ENCODE measurements at places on chromosomes 16 and 17. TPM values are rescaled to one million over a fixed set of nuclear protein-coding genes. Genes with fewer than 3 reads are reported as not detected.

USP6 gene
- 0.04 TPM for total RNA-seq

GNG13 gene
- total RNA-seq, result not detected

WFIKKN2 gene
- not detected for total RNA-seq

XAF1 gene
- not detected for total RNA-seq

HBM gene
- not detected for total RNA-seq

AHSP gene
- total RNA-seq, result not detected

CCL18 gene
- not detected for total RNA-seq

DHRS7C gene
- not detected for total RNA-seq

CCDC144A gene
- total RNA-seq, result 1.3 TPM

CACNG3 gene
- total RNA-seq, result not detected

NRN1L gene
- total RNA-seq, result 0.33 TPM

SPECC1 gene
- 44.6 TPM for total RNA-seq

PRKCB gene
- 0.25 TPM for total RNA-seq

EVI2B gene
- not detected for total RNA-seq

LITAFD gene
- total RNA-seq, result not detected

TMEM88 gene
- 0.45 TPM for total RNA-seq

ATXN1L gene
- 15.2 TPM for total RNA-seq

ZFPM1 gene
- total RNA-seq, result 6.7 TPM

SCGB1C2 gene
- total RNA-seq, result not detected

ZNF597 gene
- total RNA-seq, result 0.85 TPM

ZNF276 gene
- 16.9 TPM for total RNA-seq

SCIMP gene
- total RNA-seq, result not detected

AATK gene
- total RNA-seq, result 0.17 TPM

KRTAP3-2 gene
- not detected for total RNA-seq

BCO1 gene
- total RNA-seq, result 1.2 TPM

CBLN1 gene
- not detected for total RNA-seq

TEX14 gene
- 0.21 TPM for total RNA-seq

USP31 gene
- 13.1 TPM for total RNA-seq

TMEM219 gene
- total RNA-seq, result 98.4 TPM

BFAR gene
- 103 TPM for total RNA-seq

RAMP2 gene
- total RNA-seq, result 0.74 TPM

STUB1 gene
- 106 TPM for total RNA-seq

CYTH1 gene
- 58.3 TPM for total RNA-seq

CBFA2T3 gene
- total RNA-seq, result 0.36 TPM

ITGB4 gene
- total RNA-seq, result 97.3 TPM

TBC1D28 gene
- not detected for total RNA-seq

GPR142 gene
- total RNA-seq, result not detected

KCNJ12 gene
- 1.4 TPM for total RNA-seq

TMC6 gene
- total RNA-seq, result 12.6 TPM

Data from A549 treated with ZK216348 at 1 μM for 4 hours (cell line).